ENCODE measurements at places on chromosomes 11 and 22. TPM values are rescaled to one million over a fixed set of nuclear protein-coding genes. Genes with fewer than 3 reads are reported as not detected.

- DNase-seq = no peak
These were observed 34.8 kb upstream of the VWA5A start for GRCh38 chr11:124080327-124081001.

- no peak for DNase-seq
These were observed 9.9 kb downstream of the BRSK2 start for GRCh38 chr11:1399386-1400316.

GRCh38 chr11:87300640-87301380 is 263.1 kb downstream of the TMEM135 start:
- peak; percentile 57 for DNase-seq

GRCh38 chr11:27039873-27040272 is 742 bp upstream of the BBOX1 start:
- DNase-seq = no peak

- no peak for DNase-seq
These were observed 486 bp downstream of the CLMP start for GRCh38 chr11:123194337-123195187.

GRCh38 chr11:92638678-92639077 is 330.8 kb upstream of the MTNR1B start:
- DNase-seq = no peak

DNA sequence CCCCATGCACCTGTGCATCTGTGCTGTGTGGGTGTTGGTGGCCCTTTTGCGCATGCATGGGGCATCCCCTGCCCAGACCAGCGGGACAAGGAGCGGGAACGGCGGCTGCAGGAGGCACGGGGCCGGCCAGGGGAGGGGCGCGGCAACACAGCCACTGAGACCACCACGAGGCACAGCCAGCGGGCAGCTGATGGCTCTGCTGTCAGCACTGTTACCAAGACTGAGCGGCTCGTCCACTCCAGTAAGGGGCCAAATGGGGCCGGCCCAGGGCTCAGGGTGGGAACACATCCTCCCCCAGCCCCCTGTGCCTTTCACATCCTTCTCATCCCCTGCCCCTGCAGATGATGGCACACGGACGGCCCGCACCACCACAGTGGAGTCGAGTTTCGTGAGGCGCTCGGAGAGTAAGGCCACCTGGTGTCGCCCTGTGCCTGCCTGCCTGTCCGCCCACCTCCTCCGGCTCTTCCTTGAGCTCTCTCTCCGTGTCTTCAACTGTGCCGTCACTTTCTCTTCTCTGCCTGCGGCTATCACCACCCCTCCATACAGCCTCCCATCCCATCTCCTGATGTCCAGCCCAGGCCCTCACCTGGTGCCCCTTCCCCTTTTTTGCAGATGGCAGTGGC is 10.6 kb downstream of the SELENOM start:
- no peak for DNase-seq

GRCh38 chr22:17303441-17303839 is 65.8 kb upstream of the CECR2 start:
- DNase-seq = no peak

- DNase-seq = no peak
These were observed 43.5 kb upstream of the TP53I11 start for GRCh38 chr11:44993971-44994704.

GRCh38 chr11:19924311-19924710 is 211.7 kb downstream of the NAV2 start:
- DNase-seq = no peak

GRCh38 chr11:117409511-117409910 is 81.9 kb downstream of the CEP164 start:
- no peak for DNase-seq

DNA sequence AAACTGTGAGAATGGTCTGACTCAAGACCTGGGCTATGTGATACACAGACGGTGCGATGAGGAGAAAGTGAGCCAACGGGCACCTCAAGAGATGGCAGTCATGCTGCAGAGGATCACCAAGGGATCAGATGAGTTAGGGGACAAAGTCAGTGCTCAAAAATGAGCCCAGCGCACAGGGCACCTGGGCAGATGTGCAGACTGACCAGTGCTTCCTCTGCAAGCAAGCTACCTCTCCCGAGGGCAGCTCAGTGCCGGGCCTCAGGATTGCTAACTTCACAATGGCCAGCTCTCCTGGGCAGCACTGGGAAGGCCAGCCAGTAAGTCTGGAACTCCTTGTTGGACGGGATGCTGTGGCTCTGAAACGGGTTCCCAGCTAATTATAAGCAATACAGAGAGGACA is 15.3 kb downstream of the HDHD5 start:
- no peak for DNase-seq

DNA sequence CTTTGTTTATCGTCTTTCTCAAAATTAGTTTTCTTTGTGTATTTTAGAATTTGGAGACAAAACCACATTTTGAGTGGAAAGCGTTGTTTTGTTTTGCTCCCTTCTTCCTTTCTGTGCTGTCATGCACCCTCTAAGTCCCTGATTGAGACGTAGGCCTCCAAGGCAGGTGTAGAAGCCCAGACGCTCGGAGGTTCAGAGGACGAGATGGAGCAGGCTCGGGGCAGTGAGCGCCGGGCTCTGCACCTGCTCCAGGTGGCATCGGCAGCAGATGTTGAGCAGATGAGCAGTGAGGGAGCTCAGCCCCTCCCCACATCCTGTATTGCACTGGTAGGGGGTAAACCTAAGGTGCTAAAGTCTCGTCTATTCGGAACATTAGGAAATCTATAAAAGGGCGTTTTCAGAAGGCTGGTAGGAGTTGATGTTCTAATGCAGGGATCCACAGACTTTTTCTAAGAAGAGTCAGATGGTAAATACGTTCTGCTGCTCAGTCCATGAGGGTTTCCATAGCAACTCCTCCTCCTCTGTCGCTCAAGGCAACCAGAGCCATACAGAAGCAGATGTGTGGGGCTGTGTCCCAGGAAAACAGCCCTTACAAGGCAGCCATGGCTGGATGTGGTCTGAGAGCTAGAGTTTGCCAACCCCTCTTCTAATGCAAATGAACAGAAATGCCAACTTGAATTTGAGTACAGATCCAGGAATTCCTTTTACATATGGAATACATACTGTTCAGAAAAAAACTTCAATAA is 724.2 kb downstream of the BRD1 start:
- no peak for DNase-seq

GRCh38 chr11:43950311-43950855 is 7.9 kb downstream of the C11orf96 start:
- no peak for DNase-seq

GRCh38 chr11:43681401-43681942 is 934 bp downstream of the HSD17B12 start:
- no peak for DNase-seq

DNA sequence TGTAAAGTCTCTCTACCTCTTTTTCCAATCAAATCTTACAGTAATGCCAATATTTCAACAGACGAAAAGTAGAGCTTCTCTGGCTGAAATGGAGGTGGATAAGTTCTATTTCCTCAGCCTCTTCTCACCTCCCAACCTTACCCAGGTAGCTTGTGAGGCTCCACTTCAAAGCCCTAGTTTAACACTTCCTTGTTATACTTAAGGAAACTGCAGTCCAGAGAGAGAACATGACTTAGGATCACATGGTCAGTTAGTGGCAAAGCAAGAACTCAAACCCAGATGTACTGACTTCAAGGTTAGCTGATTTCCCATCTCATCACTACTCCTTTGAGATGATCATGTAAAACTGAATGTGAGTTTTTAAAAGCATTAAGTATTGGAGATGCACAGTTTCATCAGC is 32.5 kb downstream of the PAK1 start:
- no peak for DNase-seq

DNA sequence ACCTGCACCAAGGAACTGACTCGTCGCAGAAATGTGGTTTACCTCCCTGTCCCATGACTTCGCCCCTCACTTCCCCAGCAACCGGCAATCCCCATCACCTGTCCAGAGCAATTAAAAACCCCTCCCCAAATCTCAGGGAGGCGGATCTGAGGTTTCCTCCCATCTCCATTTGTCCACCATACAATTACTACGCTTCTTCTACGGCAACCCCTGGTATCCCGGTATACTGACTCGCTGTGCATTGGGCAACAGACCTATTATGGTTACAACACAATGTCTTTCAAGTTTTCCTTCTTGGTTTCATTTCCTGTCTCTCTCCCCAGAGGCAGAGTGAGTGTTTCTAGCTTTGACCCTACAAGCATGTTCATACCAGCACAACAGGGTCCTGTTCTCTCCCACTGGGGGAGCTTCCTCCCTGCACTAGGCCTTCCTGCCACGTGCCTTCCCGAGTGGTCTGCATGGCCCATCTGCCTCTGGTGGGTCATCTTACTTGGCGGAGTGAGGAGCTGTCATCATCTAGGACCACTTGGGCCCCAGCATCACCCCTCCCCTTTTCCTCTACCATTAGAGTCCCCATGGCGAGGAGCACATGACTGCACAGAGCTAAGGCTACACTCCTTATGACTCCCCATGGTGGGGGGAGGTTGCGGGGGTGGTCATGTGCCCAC is 30.3 kb upstream of the NAP1L4 start:
- peak; percentile 71 for DNase-seq

DNA sequence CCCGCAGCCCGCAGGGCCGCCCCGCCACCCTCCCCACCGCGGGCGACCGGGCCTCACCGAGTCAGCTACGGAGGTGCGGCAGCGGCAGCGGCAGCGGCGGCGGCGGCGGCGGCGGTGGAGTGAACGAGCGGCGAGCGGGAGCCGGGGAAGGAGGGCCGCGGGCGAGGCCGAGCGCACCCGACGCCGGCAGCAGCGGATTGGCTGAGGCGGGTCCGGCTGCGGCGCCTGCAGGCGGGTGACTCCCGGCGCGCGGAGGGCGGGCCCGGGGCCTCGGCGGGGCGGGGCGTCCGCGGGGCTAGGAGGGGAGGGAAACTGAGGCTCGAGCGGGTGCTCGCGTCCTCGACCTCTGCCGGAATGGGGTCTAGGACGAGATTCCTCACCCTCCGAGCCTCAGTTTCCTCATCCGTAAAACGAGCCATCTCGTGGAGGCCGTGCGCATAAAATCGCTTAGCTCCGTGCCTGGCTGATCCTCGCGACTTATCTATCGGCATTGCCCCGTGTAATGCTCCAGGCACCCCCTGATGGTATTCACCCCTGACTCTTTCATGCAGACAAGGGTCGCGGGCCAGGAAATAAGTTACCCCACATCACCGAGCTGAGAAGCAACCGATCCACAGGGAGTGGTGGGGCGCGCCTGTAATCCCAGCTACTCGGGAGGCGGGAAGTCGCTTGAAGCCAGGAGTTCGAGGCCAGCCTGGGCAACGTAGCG is at the start of gene CPT1A:
TSS of gene CPT1A (minus strand) at position 199 of the 709 bp plus-strand sequence. CDS start 26,442 bp downstream, outside the sequence.
- DNase-seq = peak; percentile 94

DNA sequence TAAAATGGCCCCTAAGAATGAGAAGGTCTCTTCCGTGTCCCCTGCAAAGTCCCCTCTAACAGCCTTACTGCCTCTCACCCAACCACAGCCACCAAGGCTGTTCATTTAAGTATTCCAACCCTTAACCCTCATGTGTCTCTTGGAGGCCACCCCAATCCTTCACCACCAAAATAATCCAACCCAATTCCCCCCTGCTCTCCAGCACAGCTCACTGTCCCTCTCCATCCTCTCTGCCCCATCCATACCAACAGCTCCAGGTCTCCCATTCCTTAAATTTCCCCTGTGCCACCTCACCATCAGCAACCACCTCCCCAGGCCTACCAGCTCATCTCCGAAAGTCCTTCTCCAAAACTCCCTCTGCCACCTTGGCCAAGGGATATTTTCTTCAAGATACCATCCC is 1.4 kb downstream of the FAM168A start:
- DNase-seq = peak; percentile 56

GRCh38 chr11:56700242-56700913 is 1.5 kb downstream of the OR9G1 start:
- DNase-seq = no peak

DNA sequence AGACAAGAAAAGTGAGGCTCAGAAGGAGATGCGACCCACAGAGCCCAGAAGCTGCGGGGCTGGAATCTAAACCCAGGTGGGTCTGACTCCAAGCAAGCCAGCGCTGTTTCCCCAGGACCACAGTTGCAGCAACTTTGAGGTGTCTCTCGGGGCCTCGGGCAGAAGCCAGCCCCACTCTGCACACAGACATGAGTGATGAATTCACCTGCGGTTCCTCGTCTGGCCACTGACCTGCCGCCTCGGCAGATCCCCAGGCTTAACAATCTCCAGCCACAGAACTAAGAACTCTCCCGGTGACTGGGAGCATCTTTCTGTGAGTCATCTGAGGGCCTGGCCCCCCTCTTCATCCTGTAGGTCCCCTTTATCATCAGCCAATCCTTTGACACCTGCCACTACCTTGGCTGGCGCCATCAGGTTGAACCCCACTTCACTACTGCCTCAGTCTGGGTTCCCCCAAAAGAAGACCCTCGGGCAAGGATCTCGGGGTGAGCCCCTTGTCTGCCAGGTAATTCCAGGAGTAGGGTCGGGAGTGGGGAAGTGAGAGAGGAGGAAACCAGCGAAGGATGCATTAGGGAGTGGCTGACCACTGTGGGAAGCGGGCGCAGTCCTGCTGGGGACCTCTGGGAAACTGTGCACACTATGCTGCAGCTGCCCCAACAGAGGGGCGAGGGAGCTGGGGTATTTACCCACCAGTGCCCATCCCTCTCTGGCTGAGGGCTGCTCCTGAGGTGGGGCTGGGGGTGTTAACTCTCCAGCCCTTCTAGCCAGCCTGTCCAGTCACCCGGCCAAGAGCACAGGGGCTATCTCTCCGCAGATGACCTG is 33.0 kb upstream of the MN1 start:
- DNase-seq = no peak

DNA sequence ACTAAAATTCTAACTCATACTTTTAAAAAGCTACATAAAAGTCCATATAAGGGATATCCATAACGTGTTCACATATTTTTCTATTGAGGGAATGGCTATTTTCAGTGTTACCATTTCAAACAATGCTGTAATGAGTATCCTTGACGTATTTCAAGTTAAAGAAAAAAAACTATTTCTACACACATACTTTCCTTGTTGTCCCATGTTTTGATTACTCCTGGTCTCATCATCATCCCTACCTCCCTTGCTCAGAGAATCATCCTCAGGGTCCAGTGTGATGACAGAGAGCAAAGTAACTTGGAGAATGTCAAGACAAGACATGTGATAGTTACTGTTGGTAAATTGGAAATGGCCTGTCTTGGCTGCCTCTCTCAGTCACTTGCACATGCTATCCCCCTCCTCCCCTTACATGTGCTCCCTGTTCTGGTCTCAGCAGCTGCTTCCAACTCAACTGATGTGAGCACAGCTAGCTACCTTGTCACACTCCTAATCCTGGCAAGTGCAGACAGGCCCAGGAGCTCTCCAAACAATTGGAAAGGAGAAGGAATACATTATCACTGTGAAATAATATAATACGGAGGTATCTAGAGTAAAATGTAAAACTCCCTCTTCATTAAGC is 21.8 kb downstream of the NUMA1 start:
- DNase-seq = no peak

The MRGPRF gene
- total RNA-seq = not detected

The MRGPRE gene
- not detected for total RNA-seq

The CCDC134 gene
- total RNA-seq = 19.7 TPM

The TPCN2 gene
- total RNA-seq = 15.7 TPM

The C11orf42 gene
- total RNA-seq = not detected

The CDCA5 gene
- total RNA-seq = 95.1 TPM

The ZNF195 gene
- total RNA-seq = 44.0 TPM

The PIWIL4 gene
- 0.65 TPM for total RNA-seq

The MCHR1 gene
- total RNA-seq = not detected

The RIMBP3C gene
- 0.19 TPM for total RNA-seq

The C11orf87 gene
- not detected for total RNA-seq
